Activated CD4-positive, CD25-positive, alpha-beta regulatory T cell (primary cell): ENCODE measurements at places on chromosomes 13 and 19.

- no peak for DNase-seq
Observed at GRCh38 chr13:21079761-21080592, 18.6 kb upstream of the LATS2 start.

GRCh38 chr13:79589603-79590393 lies 108.8 kb downstream of the NDFIP2 start:
- no peak for DNase-seq

- DNase-seq, result peak; percentile 54
Observed at GRCh38 chr13:23980160-23980551, 82.9 kb upstream of the C1QTNF9B start.

GRCh38 chr13:110880627-110881026 lies 34.2 kb downstream of the ANKRD10 start:
- no peak for DNase-seq

DNA sequence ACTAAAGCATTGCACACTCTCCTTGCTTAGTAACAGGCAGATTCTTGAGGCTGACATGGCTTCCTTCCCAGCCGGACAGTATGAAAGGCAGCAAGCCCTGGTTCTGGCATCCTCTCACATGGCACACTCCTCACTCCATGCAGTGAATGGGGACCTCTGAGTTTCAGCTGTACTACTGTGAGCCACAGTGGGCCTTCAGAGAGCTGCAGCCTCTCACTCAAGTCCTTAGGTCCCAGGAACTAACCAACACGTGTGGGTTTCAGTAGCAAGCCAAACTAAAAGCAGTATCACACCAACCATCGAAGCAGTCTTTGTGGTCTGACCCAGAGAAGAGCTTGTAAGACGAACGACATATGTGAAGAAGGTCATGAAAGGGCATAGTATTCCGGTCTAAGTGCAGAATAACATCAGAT lies 128.2 kb downstream of the TBC1D4 start:
- no peak for DNase-seq

GRCh38 chr19:5624018-5624663 lies 1.3 kb downstream of the SAFB start:
- DNase-seq, result no peak

DNA sequence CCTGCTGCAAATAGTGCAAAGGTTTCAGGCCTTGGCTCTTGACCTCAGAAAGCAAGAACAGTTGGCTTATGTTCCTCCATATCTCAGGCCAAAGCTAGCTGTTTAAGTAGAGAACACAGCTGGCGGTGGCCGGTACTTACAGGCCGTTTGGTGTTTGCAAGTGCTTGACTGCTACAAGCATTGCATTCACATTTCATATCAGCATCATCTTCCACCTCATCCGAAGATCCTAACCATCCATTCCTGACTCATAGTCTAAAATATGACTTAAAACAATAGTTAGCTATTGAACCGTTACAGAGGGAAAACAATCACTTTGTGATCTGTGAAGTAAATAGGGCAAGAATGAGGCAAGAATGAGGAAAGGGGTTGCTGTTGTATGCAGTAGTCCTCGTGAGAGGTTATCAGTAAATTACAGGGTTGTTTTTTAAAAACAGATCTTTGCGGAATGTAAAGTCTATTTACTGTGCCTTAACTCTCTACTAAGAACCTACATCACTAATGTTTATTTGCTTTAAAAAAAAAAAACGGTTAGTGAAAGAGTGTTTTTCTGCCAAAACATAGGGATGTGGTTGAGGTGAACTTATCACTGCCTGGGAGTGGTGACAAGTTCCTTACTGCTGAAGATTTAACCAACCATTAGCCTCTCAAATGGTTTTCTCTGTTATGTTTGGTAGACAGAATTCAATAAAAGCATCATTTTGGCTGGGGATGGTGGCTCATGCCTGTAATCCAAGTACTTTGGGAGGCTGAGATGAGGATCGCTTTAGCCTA lies 21.6 kb upstream of the WDR88 start:
- DNase-seq, result no peak

GRCh38 chr13:73521290-73521624 lies 462.5 kb downstream of the KLF5 start:
- no peak for DNase-seq

DNA sequence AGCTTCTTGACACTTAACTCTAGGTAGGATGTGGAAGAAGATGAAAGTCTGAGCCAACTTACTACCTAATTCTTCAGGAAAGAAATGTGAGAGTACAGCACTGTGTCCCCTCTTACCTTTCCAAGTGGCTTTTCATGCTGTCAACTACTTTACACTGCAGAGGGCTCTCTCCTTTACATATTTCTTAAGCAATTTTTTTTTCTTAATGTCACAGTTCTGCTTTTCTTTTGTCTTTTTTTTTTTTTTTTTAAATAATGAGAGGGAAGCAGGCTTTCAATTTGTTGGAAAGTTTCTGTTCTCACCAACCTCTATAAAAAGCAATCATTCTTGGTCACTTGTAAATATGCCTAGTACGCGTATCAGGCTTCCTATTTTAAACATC lies 212.7 kb upstream of the MIR17HG start:
- no peak for DNase-seq

GRCh38 chr13:102726430-102726829 lies 31.6 kb upstream of the METTL21C start:
- no peak for DNase-seq

DNA sequence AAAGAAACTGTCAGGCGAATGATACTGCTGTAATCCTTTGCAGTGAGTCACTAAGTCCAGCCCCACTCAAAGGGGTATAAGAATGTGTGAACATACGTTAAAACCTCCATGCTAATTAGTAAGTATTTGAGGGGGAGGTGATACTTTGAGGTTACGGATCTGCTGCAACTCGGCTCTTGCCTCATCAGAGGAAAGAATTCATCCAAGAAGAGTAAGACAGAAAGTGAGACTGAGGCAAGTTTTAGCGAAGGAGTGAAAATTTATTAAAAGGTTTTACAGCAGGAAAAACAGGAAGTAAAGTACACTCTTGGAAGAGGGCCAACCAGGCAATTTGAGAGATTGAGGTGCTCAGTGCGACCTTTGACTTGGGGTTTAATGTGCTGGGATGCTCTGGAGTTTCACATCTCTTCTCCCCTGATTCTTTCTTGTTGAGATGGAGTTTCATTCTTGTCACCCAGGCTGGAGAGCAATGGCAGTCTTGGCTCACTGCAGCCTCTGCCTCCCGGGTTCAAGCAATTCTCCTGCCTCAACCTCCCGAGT lies 9.8 kb downstream of the CLEC4M start:
- DNase-seq, result no peak

DNA sequence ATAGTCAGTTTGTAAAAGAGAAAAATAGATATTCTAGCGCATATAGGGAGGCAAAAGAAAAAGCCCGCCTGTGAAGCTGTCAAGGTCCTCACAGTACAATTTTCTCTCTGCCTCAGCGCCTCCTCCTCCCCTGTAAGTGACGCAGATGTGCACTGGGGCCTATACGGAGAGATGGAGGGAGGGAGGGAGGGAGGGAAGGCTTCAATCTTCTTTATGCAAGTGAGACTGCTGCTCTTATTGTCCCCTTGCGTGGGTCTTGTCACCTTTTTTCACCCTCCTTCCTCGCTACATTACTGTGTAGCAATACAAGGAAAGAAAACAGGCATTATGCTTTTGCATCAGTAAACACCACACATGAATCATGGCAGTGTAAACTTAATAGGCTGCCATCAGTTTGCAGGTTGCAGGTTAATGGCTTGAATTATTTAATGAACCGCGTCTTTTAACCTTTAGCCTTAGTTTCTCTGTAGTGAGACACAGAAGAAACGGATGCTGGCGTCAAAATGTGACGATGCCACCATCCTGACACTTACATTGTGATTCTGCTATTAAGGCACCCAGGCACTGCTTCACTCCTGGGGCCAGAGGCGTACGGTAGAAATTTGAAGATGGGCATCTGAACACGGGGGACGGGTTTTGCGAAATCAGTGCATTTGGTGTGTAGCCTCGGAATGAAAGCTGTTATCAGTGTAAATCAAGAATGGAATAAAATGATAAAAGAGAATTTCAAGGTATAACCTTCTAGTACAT lies at the start of gene KLHL1:
KLHL1 (minus strand) TSS at position 97 of the 750 bp plus-strand sequence. CDS start 753 bp downstream, outside the sequence.
- DNase-seq, result no peak
